ENCODE measurements at places on chromosomes 7 and 10. TPM values are rescaled to one million over a fixed set of nuclear protein-coding genes. Genes with fewer than 3 reads are reported as not detected.

ZNF248 gene
- total RNA-seq: 4.6 TPM

SNX8 gene
- 44.3 TPM for total RNA-seq

MRC1 gene
- not detected for total RNA-seq

ADAP1 gene
- 4.3 TPM for total RNA-seq

ARHGEF5 gene
- total RNA-seq: 27.3 TPM

ITIH5 gene
- 2.2 TPM for total RNA-seq

KIF11 gene
- total RNA-seq: 56.7 TPM

COL26A1 gene
- total RNA-seq: 51.7 TPM

WDR86 gene
- total RNA-seq: 59.1 TPM

CEP55 gene
- 15.0 TPM for total RNA-seq

DKK1 gene
- not detected for total RNA-seq

GRCh38 chr7:112271162-112271561 is 64.7 kb downstream of the ZNF277 start:
- no peak for DNase-seq
- H3K36me3 ChIP-seq: no peaks in the 10 kb centered on the region
- peaks cover 34% of the 10 kb centered on the region for H3K4me1 ChIP-seq
- no peak overlapping the region for H3K27ac ChIP-seq
- H3K4me3 ChIP-seq: no peak overlapping the region

- peaks cover 46% of the 10 kb centered on the region for H3K4me1 ChIP-seq
- no peaks in the 10 kb centered on the region for H3K36me3 ChIP-seq
- H3K4me3 ChIP-seq: no peak overlapping the region
- H3K27ac ChIP-seq: peak overlapping the region; percentile 23
Observed at GRCh38 chr10:110016039-110016438, 8.3 kb downstream of the ADD3 start.

GRCh38 chr7:127870231-127870907 is 160.9 kb downstream of the LRRC4 start:
- H3K27ac ChIP-seq: no peak overlapping the region
- no peaks in the 10 kb centered on the region for H3K36me3 ChIP-seq
- H3K4me1 ChIP-seq: peaks cover 14% of the 10 kb centered on the region
- H3K4me3 ChIP-seq: no peak overlapping the region

- no peaks in the 10 kb centered on the region for H3K27me3 ChIP-seq
- peak; percentile 66 for DNase-seq
- H3K4me1 ChIP-seq: peaks cover 16% of the 10 kb centered on the region
Observed at GRCh38 chr7:3544202-3544601, 243.2 kb downstream of the SDK1 start.

- H3K36me3 ChIP-seq: no peaks in the 10 kb centered on the region
- no peak for DNase-seq
- H3K27me3 ChIP-seq: no peaks in the 10 kb centered on the region
- H3K4me1 ChIP-seq: no peaks in the 10 kb centered on the region
Observed at GRCh38 chr10:70191161-70191971, 21.1 kb upstream of the SAR1A start.

DNA sequence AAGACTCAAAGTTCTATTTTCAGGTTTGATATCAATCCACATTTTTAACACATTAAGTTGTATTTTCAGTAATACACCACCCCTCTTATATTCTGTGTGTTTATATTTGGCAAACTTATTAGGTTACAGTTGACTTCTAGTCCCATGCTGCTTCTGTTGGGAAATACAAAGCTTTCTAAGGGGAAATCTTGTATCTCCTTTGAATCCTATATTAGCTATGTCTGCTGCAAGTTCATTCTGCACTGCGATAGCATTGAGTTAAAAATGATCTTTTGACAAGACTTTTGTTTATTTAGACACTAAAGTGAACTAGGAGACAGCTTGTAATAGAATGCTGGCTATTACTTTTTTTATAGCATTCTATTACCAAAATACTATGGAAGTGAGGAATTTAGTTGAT is 625.1 kb upstream of the ANKRD30A start:
- H3K27me3 ChIP-seq: no peaks in the 10 kb centered on the region
- H3K27ac ChIP-seq: no peak overlapping the region
- DNase-seq: no peak
- no peaks in the 10 kb centered on the region for H3K36me3 ChIP-seq

- DNase-seq: peak; percentile 19
- no peaks in the 10 kb centered on the region for H3K4me1 ChIP-seq
- H3K4me3 ChIP-seq: no peak overlapping the region
- no peak overlapping the region for H3K27ac ChIP-seq
- no peaks in the 10 kb centered on the region for H3K27me3 ChIP-seq
Observed at GRCh38 chr7:12635830-12636229, 51.6 kb upstream of the ARL4A start.

DNA sequence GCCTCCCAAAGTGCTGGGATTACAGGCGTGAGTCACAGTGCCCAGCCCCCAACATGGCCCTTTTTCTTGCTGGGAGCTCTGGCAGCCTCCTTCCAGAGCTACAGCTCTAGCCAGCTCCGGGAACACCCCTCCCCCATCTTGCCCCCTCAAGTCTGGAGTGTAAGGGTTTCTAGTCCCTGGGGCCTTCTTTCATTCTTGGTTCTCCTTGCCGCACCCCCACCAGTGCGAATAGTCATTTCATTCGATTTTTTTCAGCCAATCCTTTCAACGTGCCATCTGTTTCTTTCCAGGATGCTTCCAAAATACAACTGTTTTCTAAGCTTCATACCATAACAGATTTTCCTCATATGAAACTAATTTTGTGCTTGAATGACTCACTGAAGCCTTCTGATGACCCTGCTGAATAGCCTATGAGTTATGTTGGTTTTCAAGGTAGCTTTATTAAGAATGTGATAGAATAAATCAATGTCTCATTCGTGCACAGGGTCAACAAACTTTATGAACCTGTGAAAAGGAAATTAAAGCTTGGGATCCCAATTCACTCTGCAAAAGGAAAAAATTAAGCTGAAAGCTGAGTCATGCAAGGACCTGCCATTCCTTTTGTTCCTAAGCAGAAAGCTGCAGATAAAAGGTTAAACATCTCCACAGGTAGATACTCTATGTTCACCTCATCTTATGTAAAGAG is 38.6 kb downstream of the CDC14C start:
- no peaks in the 10 kb centered on the region for H3K27me3 ChIP-seq
- H3K36me3 ChIP-seq: no peaks in the 10 kb centered on the region
- H3K4me3 ChIP-seq: no peak overlapping the region
- H3K4me1 ChIP-seq: no peaks in the 10 kb centered on the region

DNA sequence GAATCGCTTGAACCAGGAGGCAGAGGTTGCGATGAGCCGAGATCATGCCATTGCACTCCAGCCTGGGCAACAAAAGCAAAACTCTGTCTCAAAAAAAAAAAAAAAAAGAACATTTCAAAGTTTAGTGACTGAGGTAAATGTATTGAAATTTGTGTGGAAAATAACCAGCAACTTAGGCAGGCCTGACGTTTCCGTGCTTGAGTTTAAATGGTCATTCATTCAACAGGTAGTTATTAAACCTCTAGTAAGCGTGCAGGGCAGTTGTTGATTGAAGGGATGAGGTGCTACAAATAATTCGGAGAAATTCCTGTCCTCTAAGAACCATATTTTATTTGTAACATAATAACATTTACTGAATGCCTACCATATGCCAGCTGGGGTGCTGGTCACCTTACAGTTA is 135.3 kb downstream of the PRKAG2 start:
- H3K36me3 ChIP-seq: 0 out of 2 replicates have a peak, but pooled peaks cover 3% of the 10 kb centered on the region
- DNase-seq: no peak
- no peak overlapping the region for H3K4me3 ChIP-seq
- H3K4me1 ChIP-seq: peaks cover 4% of the 10 kb centered on the region

GRCh38 chr10:944034-944831 is 12.7 kb upstream of the LARP4B start:
- DNase-seq: no peak
- no peaks in the 10 kb centered on the region for H3K27me3 ChIP-seq
- H3K36me3 ChIP-seq: no peaks in the 10 kb centered on the region
- no peaks in the 10 kb centered on the region for H3K4me1 ChIP-seq
- no peak overlapping the region for H3K27ac ChIP-seq

GRCh38 chr7:119900996-119901672 is 371.8 kb upstream of the KCND2 start:
- H3K4me1 ChIP-seq: no peaks in the 10 kb centered on the region
- no peaks in the 10 kb centered on the region for H3K36me3 ChIP-seq
- DNase-seq: peak; percentile 3
- no peaks in the 10 kb centered on the region for H3K27me3 ChIP-seq
- H3K4me3 ChIP-seq: no peak overlapping the region
- no peak overlapping the region for H3K27ac ChIP-seq

- no peak overlapping the region for H3K4me3 ChIP-seq
- no peaks in the 10 kb centered on the region for H3K36me3 ChIP-seq
- H3K4me1 ChIP-seq: peaks cover 53% of the 10 kb centered on the region
- no peak overlapping the region for H3K27ac ChIP-seq
Observed at GRCh38 chr7:41693150-41693997, 9.5 kb downstream of the INHBA start.

- H3K27me3 ChIP-seq: peaks cover 12% of the 10 kb centered on the region
- H3K36me3 ChIP-seq: no peaks in the 10 kb centered on the region
- no peak overlapping the region for H3K4me3 ChIP-seq
- peaks cover 5% of the 10 kb centered on the region for H3K4me1 ChIP-seq
- DNase-seq: no peak
- H3K27ac ChIP-seq: no peak overlapping the region
Observed at GRCh38 chr7:44275146-44275545, 50.2 kb downstream of the CAMK2B start.

DNA sequence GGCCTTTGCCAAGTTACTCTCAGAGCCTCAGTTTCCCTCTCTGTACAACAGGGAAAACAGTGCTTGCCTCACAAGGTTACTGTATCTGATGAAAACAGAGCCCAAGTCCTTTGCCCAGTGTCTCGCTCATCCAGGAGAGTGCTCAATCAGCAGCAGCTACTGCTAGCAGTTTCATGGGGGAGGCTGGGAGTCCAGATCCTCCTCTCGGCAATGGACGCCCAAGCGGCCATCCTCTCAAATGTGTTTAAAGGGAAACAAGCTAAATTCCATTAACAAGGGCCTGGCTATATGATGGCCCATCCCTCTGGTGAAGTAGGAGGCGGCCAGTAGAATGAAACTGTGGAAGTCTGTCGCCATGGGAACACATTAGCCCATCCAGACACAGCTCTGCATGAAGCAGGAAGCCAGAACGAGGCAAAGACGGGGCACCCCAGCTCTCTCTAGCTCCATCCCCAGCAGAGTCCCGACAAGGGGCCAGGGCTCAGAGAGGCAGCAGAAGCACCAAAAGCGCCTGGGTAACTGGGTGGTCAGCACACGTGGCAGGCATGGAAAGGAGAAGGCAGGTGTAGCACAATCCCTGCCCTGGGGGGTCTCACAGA is 35.2 kb downstream of the FAM53B start:
- H3K27ac ChIP-seq: no peak overlapping the region
- H3K4me1 ChIP-seq: 0 out of 2 replicates have a peak, but pooled peaks cover 8% of the 10 kb centered on the region
- DNase-seq: peak; percentile 61

GRCh38 chr10:123385508-123386080 is 231.4 kb downstream of the BUB3 start:
- H3K27ac ChIP-seq: no peak overlapping the region
- DNase-seq: no peak
- no peaks in the 10 kb centered on the region for H3K4me1 ChIP-seq
- no peaks in the 10 kb centered on the region for H3K27me3 ChIP-seq
- peaks cover 5% of the 10 kb centered on the region for H3K36me3 ChIP-seq
- no peak overlapping the region for H3K4me3 ChIP-seq

DNA sequence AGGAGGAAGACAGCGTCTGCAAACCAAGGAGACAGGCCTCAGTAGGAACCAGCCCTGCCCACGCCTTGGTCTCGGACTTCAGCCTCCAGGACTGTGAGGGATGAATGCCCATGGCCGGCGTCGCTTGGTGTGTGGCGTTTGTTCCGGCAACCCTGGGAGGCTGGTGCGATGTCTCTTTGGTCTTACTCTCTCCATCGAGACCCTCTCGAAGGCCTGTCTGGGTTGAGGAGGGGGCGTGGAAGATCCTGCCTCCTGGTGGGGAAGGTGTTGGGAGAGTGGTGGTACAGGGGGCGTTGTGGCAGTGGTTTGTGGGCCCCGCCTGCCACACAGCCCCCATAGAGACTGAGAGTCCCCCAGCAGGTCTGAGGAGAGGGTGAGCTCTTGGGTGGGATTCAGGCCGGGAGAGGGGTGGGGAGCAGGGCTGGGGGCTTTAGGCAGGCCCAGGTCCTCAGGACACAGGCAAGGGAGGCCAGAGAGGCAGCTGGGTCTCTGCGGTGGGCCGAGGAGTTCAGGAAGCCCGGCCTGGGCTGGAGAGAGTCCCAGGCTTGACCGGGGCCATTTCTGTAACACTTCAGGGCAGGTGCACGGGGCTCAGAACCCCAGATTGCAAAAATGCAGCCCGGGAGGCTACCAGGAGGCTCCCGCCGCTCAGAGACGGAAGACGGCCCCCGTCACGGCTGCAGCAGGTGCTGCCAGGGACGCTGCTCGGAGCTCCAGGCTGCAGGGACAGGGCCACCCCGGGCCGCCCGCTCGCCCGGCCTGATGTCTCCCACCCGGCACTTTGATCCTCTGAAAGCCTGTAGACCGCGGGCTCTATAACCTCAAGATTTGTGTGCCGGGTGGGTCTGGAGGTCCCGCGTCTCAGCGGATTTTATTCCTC is 33.8 kb upstream of the PSMG3 start:
- no peaks in the 10 kb centered on the region for H3K27me3 ChIP-seq
- no peak for DNase-seq
- no peak overlapping the region for H3K27ac ChIP-seq
- no peaks in the 10 kb centered on the region for H3K4me1 ChIP-seq

DNA sequence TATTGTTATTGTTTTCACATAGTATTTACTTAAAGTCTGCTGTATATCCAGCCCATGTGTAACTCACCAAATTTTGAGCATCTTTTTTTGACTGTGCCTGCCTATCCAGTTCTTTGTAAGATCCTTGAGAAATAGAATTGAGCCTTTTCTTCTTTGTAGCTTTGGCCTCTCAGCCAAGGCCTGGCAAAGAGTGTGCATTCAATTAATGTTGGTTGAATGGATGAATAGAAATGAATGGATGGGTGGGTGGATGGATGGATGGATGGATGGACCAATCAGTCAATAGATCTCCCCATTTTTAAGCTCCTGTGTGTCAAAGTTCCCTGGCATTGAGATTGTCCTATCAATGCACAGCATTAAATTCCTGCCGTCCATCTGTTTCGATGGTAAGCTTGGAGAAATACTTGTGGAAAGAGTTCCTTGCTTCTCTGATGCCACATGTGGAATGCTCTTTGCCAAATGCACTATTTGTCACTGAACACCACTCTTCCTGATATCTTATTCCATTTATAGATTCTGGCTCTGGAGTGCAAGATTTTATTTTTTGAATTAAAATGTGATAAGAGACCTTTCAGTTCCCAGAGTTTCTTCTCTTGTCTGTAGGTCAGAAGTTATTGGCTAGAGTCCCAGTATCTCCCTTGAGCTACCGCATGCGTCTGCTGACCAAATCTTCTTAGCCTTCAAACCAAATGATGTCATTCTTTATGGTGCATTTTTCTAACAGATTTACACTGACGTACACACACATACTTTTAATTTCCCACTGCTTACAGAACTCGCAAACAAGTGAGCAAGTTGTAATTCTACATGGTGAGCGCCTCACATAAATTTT is 20.7 kb upstream of the ADRB1 start:
- H3K27me3 ChIP-seq: no peaks in the 10 kb centered on the region
- no peak overlapping the region for H3K27ac ChIP-seq
- no peak overlapping the region for H3K4me3 ChIP-seq
- DNase-seq: no peak
- H3K36me3 ChIP-seq: no peaks in the 10 kb centered on the region

GRCh38 chr10:79186486-79187120 is 117.8 kb downstream of the ZMIZ1 start:
- H3K27ac ChIP-seq: peak overlapping the region; percentile 50
- no peaks in the 10 kb centered on the region for H3K36me3 ChIP-seq
- no peak for DNase-seq
- peaks cover 12% of the 10 kb centered on the region for H3K4me1 ChIP-seq
- no peaks in the 10 kb centered on the region for H3K27me3 ChIP-seq
